ENCODE measurements at places on chromosomes 7 and 10.

DNA sequence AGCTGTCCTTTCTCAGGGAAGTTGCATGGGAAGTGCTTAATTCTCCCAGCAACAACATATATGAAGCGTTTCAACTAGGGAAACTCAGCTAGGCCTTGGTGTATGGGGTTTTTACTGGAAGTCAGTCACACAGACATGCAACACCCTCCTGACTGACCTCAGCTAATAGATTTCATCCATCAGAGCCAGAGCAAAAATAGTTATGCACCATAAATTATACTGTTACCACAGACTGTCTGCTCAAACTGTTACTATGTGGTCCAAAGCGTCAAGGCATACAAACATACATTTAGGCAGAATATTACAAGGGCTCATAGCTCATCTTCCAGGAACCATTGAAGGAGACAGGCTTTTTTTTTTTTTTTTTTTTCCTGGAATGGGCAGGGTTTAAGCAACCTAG lies 417.9 kb downstream of the ANKRD7 start:
- no peak for DNase-seq

DNA sequence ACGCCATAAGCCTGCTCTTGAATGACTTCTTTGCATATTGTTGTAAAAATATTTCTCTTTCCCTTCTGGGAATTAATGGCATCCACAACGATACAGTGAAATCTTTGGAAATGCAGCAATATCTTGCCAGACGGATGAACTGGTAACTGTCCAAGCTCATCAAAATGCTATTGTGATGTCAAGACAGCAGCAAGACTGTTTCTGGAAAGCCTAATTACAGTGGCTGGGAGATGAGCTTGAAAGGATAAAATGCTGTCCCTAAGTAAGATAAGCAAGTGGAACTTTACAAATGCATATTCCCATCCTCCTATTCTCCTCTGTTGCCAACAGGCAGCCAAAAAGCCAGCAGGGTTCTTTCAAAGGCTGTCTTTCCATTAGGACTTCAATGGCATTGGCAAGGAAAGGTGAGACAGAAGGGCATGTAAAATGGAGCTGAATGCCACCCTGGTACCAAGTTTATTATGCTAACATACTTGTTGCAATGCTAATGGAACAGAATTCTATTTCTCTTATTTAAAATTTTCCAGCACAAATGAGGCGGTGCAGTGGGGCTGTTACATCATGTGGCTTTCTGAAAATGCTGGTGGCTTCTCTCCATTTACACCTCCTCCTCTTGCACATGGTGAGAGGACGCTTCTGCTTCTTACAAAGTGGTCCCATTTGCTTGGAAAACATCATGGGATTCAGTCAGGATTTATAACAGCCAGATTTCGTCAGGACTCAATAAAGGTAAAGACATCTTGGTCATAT lies 178.3 kb upstream of the PTER start:
- DNase-seq = no peak

GRCh38 chr10:79234391-79235315 lies 112.6 kb upstream of the PPIF start:
- DNase-seq = no peak

- no peak for DNase-seq
These were observed 20.6 kb downstream of the HSPA12A start for GRCh38 chr10:116721547-116722392.

- DNase-seq = no peak
These were observed 1.1 kb downstream of the PSMA2 start for GRCh38 chr7:42930889-42931288.

- no peak for DNase-seq
These were observed 36.8 kb upstream of the NUB1 start for GRCh38 chr7:151304856-151305255.

DNA sequence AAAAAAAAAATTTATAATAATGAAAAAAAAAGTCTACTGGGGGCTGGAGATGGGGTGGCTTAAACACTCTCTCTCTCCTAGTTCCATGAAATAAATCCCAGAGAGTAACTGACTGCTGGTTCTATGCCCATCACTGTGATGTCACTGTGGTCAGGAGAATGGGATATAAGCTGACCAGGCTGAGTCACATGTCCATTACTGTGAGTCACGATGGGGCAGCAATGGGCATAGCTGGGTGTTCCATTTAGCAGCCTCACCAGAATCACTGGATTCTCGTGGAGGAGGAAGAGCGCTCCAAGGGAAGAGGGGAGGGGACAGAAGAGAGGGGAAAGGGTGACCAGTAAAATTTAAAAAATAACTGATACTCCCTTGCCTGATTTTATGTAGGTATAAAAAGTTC lies 37.1 kb downstream of the MASTL start:
- no peak for DNase-seq

DNA sequence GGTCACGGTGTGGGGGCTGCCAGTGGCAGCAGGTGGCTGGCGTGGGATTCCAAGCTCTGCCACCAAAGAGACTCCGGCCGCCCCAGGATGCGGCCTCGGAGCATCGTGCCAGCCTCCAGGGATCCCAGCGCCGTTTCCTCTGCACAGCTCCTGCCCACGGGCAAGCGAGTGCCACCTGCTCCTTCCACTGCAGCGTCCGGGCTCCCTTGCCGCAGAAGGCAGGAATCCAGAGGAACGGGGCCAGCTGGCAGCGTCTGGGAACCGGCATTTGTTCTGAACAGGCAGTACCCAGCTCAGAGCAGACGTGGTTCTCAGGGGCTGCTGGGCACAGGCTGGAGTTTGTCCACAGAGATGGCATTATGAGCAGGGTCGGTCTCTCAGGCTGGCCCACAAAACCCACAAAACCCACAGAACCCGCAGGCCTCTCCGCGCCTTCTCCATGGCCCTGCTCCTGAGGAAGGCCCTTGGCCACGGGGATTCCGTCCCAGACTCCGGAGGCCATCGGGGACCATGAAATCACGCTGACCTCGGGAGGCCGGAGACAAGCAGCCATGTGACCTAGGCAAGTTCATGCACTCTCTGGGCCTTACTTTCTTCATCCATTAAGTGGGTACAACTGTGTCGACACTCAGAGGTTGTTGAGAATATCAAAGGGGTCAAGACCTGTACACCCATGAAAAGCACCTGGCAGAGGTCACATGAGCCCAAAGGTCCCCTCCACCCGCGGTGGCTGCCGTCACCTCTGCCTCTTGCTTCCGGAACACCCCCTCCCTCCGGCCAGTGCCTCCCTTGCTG lies 72.1 kb upstream of the TNRC18 start:
- no peak for DNase-seq

- no peak for DNase-seq
These were observed 95.8 kb downstream of the PARD3 start for GRCh38 chr10:34719328-34719727.

GRCh38 chr10:52442576-52442975 lies 128.5 kb downstream of the DKK1 start:
- DNase-seq = no peak

GRCh38 chr7:65809259-65809981 lies 63.5 kb upstream of the VKORC1L1 start:
- DNase-seq = no peak

GRCh38 chr10:12950583-12951128 lies 50.9 kb downstream of the CCDC3 start:
- DNase-seq = no peak

DNA sequence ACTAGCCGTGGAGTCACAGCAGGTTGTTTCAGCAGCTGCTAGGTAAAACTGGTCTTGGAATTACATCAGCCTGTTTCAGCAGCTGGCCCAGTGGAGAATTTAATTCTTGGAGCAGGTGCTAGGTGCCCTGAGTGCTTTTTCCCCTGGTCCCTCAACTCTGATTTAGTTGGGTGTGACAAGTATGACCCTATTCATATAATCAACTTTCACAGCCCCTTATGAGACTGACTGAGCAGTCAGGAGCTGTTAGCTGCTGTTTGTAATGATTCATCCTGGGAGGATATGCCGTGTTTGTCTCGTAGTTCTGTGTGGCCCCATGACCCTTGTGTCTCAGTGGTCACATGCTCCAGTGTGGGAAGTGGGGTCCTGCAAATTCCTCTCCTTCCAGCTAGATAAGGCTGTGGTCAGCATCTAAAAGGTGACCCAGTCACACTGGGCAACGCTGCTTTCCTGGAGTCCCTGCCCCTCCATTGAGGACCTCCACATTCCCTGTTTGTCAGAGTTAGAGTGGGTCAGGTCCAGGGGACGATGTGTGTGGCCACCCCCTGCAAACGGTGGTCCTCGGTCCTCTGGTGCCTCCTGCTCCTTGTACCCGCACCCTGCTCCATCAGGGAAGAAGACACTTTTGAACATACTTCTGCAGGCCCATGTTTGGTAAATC lies 28.3 kb downstream of the TBATA start:
- no peak for DNase-seq

GRCh38 chr7:25087855-25088254 lies 37.2 kb downstream of the CYCS start:
- no peak for DNase-seq

GRCh38 chr7:157291404-157292080 lies 45.3 kb upstream of the DNAJB6 start:
- no peak for DNase-seq

- DNase-seq = no peak
These were observed 7.3 kb upstream of the PNLIP start for GRCh38 chr10:116538456-116538855.

Measured in stimulated activated CD4-positive, alpha-beta T cell treated with anti-CD3 and anti-CD28 coated beads, Interleukin-4, amount 100 ng/mL, for 1 hour (primary cell).